Activated T-cell treated with anti-CD3 and anti-CD28 coated beads for 48 hours (primary cell): ENCODE measurements at places on chromosomes 1 and 21.

- DNase-seq: peak; percentile 31
Observed at GRCh38 chr1:222095606-222096475, 354.0 kb upstream of the DUSP10 start.

GRCh38 chr1:41486371-41487125 is 2.1 kb upstream of the EDN2 start:
- no peak for DNase-seq

DNA sequence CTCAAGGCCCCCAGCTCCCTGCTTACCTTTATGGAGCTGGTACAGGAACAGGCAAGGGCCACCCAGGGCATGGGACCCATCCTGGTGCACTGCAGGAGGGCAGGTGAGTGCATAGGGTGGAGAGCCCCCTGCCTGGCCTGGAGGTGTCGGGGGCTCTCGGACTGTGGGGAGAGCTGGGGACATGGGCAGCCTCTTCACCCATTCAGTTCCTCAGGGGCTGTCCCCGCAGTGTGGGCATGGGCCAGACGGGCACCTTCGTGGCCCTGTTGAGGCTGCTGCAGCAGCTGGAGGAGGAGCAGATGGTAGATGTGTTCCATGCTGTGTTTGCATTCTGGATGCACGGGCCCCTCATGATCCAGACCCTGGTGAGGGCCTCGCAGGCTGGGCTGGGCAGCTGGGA is 7.3 kb upstream of the LGR6 start:
- no peak for DNase-seq

DNA sequence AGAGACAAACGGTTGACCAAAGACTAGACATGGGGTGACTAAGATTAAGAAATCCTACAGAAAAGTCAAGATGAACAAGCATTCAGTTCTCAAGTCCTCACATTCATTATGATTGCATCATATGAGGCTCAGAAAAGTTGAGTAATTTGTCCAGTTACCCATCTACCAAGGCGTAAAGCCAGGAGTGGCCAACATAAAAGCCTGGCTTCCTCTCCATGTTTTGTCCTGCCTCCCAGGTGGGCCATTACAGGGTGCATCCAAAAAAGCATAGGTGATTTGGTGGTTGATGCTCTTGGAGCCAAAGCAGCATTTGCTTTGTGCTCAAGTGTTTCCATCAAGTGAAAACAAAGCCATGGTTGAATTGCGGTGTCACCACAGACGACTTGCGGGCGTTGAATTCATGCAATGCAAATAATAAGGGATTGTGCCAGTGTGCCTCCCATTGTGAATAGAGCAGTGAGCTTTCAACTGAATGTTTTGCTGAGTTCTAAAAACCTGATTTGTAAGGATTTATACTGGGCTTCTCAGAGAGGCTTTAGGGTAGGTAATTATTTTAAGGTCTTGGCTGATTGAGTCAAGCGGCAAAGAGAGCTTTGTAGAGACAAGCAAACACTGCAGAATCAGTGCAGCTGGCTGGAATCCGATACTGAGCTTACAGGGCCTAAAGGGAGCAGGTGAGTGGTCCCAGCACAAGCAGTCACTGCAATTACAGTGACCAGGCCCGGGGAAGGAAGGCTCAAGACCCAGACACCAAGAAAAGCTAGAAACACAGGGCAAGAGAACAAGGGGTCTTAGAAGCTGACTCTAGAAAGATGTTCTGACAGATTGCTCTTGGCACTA is 54.1 kb downstream of the KCNJ15 start:
- DNase-seq: no peak

- no peak for DNase-seq
Observed at GRCh38 chr1:198350456-198350855, 190.0 kb downstream of the ATP6V1G3 start.

GRCh38 chr1:187626056-187626455 is 797.3 kb downstream of the PLA2G4A start:
- no peak for DNase-seq

GRCh38 chr1:233543338-233544255 is 70.3 kb upstream of the KCNK1 start:
- DNase-seq: no peak

DNA sequence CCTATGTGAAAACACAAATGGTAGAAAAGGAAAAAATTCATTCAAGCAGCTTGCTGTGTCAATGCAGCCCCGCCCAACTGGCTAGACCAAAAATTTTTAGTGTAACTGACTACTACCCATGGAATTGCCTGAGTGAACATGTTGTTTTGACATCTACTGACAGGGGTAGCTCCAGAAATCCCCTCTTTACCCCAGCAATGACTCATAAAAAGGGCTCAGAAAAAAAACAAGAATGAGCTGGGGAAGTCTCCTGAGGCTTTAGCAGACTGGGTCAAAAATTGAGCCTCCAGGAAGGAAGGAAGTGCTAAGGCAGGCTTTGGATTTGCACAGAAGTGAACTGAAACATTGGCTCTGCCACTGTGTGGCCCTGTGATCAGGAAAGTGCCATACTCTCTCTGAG is 24.4 kb upstream of the FGGY start:
- no peak for DNase-seq

DNA sequence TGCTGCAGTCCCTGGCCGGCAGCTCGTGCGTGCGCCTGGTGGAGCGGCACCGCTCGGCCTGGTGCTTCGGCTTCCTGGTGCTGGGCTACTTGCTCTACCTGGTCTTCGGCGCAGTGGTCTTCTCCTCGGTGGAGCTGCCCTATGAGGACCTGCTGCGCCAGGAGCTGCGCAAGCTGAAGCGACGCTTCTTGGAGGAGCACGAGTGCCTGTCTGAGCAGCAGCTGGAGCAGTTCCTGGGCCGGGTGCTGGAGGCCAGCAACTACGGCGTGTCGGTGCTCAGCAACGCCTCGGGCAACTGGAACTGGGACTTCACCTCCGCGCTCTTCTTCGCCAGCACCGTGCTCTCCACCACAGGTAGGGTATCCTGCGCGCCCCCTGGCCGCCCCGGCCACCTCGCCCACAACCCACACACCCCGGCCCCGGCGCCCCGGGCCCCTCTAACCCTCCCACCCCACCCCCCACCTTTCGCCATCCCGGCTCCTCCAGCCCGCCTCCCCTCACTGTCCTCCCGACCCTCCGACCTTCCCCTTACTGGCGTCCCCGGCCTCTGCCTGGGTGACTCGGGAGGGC is 352 bp downstream of the KCNK1 start:
- no peak for DNase-seq

GRCh38 chr1:163054181-163054591 is 15.0 kb upstream of the RGS4 start:
- no peak for DNase-seq

- DNase-seq: no peak
Observed at GRCh38 chr1:94622757-94623156, 81.2 kb upstream of the F3 start.

DNA sequence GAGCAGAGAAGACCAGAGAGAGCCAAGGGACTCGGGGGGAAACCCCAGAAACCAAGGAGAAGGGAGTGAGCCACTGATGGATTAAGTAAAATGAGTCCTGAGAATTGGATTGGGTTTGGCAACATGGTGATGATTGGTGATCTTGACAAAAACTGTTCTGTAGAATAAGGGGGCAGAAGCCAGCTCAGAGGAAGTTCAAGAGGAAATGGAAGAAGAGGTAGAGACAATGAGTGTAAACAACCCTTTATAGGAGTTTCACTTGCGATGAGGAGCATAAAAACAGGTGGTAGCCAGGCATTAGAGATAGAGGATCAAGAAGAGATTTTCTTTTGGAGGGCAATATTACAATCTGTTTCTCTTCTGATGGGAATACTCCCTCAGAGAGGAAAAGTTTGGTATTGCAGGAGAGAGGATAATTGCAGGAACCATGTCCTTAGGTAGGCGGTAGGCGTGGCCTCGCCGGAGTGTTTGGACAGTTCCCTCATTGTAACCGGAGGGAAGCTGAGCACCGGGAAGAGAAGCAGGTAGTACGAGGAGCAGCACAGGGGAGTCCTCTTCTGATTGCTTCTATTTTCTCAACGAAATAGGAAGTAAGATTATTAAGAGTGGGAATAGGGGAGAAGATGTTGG is 68.4 kb upstream of the TENT5C start:
- DNase-seq: no peak

DNA sequence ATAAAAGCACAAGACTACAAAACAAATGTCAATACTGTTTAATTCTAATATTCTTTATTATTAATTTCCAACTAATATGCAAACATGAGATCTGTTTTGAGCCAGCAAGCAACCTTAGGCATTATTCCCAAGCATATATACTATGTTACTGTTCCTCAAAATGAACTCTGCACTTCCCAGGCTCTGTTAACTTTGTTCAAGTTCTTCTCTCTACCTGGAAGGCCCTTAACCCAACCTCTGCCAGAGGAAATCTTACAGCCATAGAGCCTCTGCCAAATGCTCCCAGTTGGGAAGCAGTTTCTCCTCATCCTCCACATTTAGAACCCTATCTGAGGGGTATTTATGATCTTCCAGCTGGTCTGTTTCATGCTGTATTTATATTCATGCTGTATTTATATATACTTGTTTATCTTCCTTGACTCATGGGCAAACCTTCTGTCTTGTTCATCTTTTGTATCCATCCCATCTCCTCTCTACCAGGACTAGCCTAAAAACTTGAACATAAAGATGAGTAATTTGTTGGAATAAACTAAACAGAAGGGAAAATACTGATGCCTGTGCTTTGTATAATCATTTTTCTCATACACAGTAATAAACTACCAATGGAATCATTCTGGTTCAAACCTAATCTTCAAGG is 5.3 kb downstream of the IVNS1ABP start:
- DNase-seq: no peak

DNA sequence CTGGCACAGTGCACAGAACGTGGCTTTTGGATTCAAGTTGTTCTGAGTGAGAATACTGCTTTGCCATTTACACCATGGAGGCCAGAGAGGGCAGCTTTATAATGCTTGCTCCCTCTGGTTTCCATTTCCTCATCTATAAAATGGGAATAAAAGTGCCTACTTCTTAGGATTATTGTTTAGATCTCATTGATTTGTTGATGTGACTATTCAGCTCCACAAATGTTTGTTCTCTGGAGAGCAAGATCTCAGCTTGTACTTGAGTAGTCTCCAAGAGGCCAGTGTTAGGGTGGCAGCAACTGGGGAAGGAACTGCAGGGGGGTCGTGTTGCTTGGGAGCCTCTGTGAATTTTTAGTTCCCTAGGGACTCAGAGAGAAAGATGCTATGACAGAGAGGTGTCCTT is 55.2 kb downstream of the YARS1 start:
- no peak for DNase-seq

GRCh38 chr1:3211582-3212375 is 142.8 kb downstream of the PRDM16 start:
- DNase-seq: no peak

DNA sequence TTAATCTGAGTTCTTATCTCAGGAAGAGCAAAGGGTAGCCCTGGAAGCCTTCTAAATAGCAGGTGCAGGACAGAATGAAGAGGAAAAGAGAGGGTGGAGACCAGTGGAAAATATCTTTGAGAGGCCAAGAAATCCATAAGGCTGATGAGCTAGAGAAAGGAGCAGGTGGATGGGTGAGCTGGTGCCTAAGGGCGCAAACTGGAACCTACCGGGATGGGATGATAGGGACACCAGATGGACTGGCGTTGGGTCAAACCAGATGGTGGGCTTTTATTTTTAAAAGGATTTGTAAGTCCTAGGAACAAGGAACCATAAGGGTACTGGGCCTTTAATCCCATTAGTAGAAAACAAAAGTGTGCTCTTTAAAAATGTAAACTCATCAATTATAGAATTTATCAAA is 59.7 kb downstream of the RGL1 start:
- DNase-seq: no peak

DNA sequence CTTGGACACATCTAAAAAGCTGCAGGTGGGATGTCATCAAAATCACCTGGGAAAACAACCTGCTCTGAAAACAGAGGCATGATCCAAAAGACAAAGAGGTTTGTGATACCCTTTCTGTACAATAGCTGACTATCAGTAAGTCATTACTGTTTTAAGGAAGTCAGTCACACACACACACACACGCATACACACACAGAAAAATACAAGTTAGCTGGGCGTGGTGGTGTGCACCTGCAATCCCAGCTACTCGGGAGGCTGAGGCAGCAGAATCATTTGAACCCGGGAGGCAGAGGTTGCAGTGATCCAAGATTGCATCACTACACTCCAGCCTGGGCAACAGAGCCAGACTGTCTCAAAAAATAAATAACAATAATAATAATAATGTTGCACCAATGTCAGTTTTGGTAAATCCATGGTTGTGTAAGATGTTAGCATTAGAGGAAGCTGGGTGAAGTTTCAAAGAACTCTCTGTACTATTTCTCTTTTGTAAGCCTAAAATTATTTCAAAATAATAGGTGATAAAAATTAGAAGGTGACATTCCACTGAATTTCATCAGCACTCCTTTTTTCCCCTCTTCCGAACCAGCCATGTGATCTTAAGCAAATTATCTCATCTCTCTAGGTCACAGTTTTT is 9.9 kb upstream of the HLCS start:
- no peak for DNase-seq

DNA sequence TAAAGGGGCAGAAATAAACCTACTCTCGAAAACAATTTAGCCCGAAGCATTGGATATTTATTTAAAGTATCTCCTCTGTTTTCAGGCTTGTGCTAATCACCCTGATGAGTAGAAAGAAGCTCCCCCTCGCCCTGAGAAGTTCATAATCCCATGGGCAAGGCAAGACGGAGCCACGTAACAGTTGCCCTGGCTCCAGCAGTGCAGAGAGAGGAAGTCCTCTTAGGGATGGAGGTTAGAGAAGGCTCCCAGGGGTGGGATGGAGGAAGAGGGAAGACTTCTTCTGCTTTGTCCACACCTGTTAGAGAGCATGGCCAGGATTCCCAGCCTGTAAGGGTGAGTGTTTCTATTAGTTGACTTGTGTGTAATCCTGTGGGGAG is 3.4 kb upstream of the GPR25 start:
- no peak for DNase-seq

DNA sequence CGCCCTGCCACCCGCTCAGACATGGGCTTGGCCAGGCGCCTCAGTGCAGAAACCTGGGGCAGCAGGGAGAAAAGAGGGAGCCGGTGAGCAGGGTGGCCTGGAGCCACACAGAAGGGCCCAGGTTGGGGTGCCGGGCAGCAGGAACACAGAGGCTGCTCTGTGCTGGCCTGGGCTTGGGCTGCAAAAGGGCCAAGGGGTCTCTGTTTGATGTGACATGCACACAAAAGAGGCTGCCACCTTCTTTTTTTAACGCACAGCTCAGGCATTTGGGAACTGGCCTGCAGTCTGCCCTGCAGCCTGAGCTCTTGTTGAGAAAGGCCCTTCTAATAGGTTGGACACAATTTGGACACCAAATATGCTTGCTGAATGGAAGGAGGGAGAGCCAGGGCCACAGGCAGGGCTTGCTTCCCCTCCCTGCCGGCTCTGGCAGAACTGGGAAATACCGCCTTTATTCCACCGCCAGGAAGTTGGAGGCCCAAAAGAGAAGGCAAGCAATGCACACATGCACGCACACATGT is 32.4 kb downstream of the KIF21B start:
- no peak for DNase-seq

DNA sequence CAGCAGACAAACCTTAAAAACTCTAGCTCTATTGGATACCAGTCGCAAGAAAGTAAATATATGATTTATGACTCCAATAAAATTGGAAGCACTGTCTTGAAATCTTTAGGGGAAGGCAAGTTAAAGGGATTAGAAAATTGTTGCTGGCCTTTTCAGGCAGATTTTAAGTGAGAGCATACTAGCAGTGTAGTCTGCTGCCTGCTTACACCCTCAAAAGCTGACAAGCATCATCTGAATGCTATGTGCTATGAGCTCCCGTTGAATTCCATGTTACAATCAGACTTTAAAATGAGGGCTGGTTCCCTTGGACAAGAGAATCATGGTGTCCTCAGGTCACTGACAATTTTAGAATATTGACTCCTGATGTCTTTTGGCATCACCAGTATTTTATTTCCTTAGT is 271.1 kb upstream of the C1orf105 start:
- DNase-seq: no peak
